ENCODE measurements at places on chromosomes 6 and 20. TPM values are rescaled to one million over a fixed set of nuclear protein-coding genes. Genes with fewer than 3 reads are reported as not detected.

HLA-DQB2 gene
- total RNA-seq = not detected

FAM217A gene
- total RNA-seq = not detected

SDC4 gene
- total RNA-seq = 172 TPM

SUMO4 gene
- total RNA-seq = 2.1 TPM

OLIG3 gene
- total RNA-seq = not detected

ATP9A gene
- 22.3 TPM for total RNA-seq

IRF4 gene
- total RNA-seq = not detected

GPX5 gene
- not detected for total RNA-seq

ASIP gene
- not detected for total RNA-seq

GSTA2 gene
- total RNA-seq = not detected

Data from smooth muscle cell of the umbilical artery (primary cell).